ENCODE measurements at places on chromosomes 7 and 10.
A peak's percentile ranks its signal among the peaks of the same experiment; 100 is the strongest.

DNA sequence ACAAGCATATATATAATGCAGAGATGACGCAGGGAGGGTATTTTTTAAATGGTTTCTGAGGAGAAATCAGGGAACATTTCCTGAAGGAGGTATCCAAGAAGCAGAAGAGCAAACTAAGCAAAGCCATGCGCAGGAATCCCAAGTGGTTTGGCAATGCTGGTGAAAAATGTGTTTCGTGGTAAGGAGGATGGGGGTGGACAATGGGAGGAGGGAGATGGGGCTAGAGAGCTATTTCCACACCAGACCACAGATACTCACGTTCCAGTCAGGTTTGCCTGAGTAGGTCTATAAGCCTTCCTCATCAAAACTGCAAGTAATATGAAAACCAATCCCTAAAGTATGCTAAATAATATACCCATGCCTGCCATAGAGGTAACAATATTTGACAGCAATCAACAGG is 223.7 kb upstream of the MKLN1 start:
- no peak for DNase-seq

DNA sequence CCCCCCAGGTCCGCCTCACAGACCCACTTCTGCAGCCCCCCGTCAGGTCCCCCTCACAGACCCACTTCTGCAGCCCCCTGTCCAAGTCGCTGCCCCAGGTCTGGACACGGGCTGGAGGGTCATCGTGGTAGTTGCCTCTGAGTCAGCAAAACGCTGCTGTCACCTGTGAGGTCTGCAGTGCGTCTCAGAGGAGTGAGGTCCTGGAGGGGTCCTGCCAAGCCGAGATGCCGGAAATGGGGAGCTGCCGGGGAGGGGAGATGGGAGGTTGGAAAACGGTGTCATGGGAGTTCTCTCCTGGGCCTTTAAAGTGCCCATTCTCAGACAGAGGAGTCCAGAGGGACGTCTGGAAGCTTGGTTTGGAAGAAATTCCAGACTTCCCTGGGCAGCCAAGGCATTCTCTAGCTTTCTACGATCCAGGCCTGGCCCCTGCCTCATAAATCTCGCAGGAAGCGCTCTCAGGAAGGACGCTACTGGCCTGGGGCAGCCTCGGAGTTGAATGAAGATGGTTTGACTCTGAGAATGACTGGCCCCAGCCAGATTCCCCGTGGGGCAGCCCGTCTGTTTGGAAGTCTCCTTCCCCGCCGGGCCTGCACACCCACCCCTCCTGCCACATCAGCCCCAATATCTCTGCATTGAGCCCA is 38.7 kb downstream of the CALML3 start:
- no peak for DNase-seq

- DNase-seq: no peak
These were observed 448.2 kb downstream of the DNAJB6 start for GRCh38 chr7:157784979-157785441.

- no peak for DNase-seq
These were observed 15.6 kb upstream of the AKR1C3 start for GRCh38 chr10:5078547-5079180.

GRCh38 chr7:117190104-117190503 is 132.8 kb downstream of the WNT2 start:
- no peak for DNase-seq

- no peak for DNase-seq
These were observed 66.4 kb upstream of the FAM180A start for GRCh38 chr7:135815033-135815432.

DNA sequence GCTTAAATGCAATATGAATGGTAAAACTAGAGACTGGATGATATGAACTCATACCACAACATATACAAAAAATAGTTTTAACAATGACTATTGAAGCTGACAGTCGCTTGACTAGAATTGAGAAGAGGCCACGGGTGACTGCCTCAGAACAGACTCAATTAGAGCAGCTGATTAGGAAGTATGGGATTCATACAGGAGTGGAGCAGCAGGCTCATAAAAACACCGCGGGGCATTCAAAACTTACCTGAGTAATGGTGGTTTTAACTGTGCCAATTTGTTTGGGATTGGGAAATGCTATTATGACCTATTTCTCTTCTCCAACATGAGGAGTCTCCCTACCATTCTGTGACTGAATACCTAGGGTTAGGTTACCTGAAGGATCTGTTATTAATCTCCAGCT is 2.1 kb downstream of the CADPS2 start:
- no peak for DNase-seq

GRCh38 chr10:61943674-61944378 is 42.3 kb downstream of the ARID5B start:
- no peak for DNase-seq

DNA sequence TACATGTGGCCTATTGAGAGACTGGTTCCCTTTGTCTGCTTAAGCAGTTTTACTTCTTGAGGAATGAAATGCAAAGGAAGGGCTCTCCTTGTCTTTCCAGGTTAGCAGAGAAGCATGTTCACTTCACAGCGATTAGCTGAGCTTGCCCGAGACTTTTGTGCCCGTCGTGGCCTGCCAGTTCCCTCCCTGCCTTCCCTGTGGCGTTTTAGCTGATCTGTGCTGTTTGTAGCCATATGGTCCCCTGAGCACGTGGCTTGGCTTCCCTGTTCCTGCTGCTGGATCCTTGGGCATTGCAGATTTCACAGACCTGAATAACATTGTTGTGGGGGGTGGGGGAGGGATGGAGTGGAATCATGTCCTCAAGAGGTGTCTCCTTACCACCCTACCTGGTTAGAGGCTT is 61.8 kb downstream of the SND1 start:
- DNase-seq: no peak

- no peak for DNase-seq
These were observed 56.8 kb upstream of the FAM171A1 start for GRCh38 chr10:15427843-15428414.

DNA sequence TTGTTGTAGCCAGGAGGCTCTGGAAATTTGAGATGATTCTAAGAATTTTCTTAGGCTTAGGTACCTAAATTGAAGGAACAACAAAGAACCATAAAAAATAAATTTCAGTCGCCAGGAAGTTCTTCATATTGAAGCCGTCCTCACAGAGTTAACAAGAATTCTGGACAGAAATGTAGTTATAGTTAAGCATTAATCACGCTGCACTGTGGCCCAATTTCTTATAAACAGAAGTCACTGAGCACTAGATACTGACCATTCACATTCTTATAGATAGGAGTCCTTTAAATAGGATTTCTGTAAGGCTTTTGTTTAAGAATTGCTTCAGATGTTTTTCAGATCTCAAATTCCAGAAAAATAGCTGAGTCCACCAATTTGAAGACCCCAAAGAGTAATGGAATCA is 256.2 kb upstream of the PITRM1 start:
- no peak for DNase-seq

DNA sequence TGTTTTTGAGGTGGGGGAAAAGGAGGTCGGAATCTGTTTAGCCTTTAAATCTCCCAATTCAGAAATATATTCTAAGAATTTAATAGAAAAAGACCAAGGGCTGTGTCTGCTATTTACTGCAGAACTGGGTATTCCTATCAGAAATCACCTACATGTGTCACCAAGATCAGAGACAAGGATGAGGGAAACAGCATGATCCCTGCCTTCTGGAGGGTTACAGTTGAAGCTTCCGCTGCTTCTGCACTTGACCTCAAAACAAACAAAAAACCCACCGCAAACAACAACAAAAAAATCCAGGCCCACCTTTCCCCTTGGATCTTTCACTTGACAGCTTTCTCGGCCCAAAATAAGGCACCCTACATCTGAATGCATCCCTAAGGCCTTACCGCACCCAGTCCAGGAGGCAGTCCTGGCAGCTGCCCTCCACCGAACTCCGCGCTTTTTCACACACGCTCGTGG is 750 bp upstream of the CDK14 start:
- no peak for DNase-seq

DNA sequence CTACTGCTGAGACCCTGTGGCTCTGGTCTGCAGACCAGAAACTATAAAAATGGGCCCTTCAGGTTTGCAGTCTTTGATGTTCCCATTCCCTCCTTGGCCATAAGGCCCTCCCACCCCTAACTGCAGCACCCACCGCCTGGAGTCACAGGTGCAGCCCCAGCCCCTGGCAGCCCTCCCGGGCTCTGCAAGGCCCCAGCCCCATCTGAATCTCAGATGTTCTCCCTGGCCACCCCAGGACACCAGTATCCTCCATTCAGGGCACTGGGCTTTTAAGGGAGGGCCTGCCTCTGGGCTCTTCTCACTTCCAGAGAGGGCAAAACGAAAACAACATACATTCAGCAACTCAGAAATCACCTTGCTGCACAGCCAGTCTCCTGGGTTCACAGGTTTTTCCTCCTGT is 107.7 kb upstream of the RET start:
- DNase-seq: no peak

DNA sequence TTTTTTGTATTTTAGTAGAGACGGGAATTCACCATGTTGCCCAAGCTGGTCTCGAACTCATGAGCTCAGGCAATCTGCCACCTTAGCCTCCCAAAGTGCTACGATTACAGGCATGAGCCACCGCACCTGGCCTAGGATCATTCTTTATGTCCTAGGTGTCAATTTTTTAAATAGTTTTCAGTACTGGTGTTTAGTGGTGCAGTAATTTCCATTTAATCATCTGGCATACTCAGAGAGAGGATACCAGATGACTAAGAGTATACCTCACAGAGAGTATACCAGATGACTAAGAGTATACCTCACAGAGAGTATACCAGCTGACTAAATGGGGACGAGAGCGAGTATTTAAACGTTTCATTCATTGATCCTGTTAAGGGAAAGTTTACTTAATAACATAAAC is 37.3 kb upstream of the TMEM248 start:
- no peak for DNase-seq

DNA sequence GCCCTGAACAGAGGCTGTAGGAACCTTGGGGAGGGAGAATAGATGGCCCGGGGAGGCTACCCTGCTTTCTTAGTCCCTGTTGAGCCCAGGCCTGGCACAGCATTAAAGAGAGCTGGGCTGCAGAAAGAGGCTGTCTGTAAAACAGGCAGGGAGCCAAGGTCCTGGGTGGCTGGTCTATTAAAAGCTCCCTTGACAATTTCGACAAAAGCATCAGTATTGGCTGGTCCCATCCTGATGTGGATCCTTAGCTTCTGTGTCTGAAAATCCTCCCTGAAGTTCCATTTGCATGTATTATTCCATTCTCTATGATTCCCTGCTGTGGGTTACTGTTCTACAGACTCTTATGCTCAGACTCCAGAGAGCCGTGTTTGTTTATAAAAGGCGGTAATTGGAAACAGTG is 158.5 kb downstream of the GALNT17 start:
- DNase-seq: no peak

DNA sequence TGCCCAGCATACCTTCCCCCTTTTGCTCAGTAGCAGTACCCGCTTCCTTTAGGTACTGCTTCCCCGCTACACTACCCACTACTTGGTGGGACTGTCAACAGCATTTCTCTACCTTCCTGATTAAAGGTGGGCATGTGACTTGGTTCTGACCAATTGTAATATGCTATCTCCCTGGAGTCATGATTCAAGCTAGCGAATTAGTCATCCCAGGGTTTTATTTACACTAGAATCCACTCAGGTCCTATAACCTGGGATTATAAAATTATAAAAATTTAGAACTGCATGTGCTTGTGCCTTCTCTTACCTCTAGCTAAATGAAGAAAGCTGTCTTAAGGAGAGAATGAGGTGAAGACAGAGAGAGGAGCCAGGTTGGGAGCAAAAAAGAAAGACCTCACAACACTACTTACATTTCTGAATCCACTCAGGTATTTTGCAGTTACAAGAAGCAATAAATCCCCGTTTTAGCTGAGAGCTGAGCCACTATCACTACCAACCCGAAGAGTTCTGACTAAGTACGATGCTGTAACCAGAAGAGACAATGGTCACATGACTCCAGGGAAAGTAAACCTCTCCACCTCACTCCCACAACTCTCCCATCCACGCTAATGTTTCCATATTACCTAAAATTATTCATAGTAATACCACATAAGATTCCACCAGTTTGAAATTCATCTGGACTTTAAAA is 9.7 kb downstream of the GBX1 start:
- no peak for DNase-seq

DNA sequence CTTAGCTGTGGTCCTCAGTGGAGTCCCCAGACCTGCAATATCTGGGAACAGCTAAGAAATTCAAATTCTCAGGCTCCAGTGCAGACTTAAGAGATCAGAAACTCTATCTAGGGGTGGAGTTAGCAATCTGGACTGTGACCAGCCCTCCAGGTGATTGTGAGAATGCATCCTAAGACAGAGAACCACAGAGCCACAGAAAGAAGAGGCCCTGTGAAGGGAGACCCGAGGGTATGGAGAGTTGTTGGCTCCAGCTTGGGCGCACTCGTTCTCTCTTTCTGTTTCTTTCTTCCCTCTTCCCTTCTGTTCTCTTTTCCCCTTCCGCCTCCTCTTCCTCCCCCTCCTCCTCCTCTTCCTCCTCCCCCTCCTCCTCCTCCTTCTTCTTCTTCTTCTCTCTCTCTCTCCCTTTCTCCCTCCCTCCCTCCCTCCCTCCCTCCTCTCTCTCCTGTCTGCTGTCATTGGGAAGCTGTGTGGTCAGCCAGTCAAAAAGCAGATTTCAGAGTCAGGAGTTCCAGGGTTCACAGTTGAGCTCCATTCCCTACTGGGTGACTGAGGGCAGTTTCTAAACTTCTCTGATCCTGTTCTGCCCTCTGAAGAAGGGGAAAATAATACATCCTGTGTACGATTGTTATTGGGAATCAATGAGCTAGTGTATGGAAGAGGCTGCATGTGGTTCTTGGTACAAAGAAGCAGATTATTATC is 62.1 kb upstream of the STEAP1B start:
- DNase-seq: no peak

DNA sequence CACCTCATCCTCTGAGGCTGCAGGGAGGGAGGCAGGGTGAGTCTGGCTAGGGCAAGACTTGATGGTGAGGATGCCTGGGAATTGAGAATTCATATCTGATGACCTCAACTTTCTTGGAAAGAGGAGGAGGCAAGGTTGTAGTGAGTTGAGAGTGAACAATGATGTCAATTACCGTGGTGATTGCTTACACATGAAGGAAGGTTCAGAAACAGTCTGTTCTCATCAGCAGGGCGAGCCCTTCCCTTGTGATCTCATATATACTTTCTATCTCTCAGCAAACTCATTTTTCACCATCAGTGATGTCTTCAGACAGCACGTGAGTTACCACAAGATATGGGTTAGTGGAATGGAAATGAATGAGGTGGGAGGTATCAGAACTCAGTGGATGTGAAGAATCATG is 20.1 kb upstream of the COL13A1 start:
- no peak for DNase-seq

DNA sequence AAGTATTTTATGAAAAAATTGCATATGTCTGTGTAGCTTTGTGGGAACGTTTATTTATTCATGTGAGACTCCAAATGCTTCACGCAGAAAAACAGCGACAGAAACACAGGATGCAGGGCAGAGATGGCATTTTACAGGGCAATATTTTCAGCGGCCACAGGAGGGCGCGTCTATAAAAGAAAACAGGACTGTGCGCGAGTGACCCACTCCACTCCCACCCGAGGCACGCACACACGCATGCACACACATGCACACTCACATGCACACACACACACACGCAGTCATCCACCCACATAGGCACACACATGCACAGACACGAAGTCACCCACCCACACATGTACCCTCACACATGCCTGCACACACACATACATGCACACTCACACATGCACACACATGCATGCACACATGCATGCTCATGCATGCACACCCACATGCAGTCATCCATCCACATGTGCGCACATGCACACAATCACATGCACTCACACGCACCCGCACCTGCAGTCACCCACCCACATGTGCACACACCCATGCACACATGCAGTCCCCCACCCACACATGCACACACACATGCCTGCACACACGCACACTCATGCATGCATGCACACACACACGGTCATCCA is 96.3 kb downstream of the DNAJB6 start:
- peak; percentile 29 for DNase-seq

GRCh38 chr7:99195867-99196266 is 12.0 kb downstream of the KPNA7 start:
- DNase-seq: no peak

Data from stimulated activated CD4-positive, alpha-beta T cell treated with anti-CD3 and anti-CD28 coated beads, Interleukin-1b, Interleukin-23, amount 100 ng/mL, for 1 hour (primary cell).